T-helper 22 cell (primary cell): ENCODE measurements at places on chromosomes 5 and 9.

GRCh38 chr5:167785106-167785505, 506.3 kb upstream of the WWC1 start:
- no peak for DNase-seq

DNA sequence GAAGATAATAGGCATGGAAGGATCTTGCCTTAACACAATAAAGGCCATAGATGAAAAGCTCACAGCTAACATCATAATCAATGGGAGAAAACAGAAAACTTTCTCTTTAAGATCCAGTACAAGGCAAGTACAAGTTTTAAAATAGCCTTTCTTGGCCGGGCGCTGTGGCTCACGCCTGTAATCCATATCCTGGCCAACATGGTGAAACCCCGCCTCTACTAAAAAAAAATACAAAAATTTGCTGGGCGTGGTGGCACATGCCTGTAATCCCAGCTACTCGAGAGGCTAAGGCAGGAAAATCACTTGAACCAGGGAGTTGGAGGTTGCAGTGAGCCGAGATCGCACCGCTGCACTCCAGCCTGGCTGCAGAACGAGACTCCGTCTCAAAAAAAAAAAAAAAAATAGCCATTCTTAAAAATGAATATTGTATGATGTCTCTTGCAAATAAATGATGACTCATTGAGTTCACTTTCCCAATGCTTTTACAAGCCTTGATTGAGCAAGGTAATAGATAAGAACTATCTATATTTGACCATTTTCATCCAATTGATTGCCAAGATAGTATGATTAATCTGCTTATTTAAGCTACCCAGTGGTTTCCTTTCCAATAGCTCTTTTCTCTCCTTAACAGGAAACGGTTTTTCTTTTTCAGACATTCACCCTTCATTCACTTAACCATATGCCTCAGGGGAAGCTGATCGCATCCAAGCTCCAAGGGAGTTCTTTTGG, 15.8 kb downstream of the CCDC152 start:
- DNase-seq: no peak

GRCh38 chr5:122493091-122494021, 181.3 kb downstream of the SNCAIP start:
- DNase-seq: no peak

DNA sequence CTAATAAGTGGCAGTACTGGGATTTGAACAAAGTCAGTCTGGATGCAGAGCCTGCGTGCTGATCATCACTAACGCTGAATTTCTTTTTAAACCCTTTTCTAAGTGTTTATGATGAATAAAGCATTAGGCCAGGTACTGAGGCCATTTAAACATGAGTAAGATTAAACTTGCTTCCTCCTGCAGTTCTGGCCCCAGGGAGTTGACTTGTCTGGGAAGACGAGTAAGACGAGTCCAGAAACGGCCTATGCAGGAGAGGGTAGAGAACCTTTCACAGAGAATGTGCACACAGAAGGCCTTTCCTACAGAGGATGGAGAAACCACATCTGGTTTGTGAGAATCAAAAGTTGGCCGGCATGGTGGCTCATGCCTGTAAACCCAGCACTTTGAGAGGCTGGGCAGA, 42.9 kb downstream of the SPRY4 start:
- no peak for DNase-seq

DNA sequence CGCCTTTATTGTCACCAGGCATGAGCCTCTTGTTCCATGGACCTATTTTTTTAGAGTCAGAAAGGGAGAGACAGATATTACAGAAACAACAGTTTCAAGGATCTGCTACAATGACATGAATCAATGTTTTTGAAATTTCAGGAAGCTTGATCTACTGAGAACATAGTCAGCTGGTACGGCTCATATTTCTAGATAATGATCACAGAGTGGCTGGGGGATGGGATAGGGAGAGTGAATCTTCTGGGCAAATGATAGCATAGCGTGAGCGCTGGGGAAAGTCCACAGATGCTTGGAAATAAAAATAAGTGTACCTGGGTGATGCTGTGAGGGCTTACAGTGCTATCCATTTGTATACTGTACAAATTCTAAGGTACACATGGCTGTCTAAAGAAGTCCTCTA, 340.4 kb downstream of the EBF1 start:
- DNase-seq: no peak

DNA sequence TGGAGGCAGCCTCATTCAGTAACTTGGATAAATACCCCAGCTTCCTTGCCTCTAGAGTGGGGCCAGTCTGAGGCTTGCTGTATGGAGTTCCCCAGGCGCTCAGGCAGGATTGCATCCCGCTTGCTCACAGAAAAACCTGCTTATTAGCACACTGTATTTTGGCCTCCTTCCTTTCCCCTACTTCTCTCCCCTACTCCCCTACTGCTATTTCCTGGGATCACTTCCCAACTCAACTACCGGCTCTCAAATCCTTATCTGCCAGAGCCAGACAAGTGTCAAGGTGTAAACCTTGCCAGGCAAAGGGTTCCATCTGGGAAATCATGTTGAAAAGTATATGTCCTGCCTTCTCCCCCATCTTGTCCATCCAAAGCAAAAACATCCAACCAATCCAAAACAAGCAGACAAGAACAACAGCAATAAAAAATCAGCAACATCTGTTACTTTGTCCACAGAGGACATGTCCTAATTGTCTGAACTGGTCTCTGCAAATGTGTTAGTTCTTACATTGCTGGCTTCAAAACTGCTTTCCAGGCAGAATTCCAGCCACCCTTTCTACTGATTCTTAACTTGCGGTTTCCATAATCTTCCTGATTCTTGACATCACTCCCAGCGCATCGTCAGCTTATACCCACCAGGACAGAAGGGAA, 164.1 kb upstream of the SEMA6A start:
- DNase-seq: no peak

DNA sequence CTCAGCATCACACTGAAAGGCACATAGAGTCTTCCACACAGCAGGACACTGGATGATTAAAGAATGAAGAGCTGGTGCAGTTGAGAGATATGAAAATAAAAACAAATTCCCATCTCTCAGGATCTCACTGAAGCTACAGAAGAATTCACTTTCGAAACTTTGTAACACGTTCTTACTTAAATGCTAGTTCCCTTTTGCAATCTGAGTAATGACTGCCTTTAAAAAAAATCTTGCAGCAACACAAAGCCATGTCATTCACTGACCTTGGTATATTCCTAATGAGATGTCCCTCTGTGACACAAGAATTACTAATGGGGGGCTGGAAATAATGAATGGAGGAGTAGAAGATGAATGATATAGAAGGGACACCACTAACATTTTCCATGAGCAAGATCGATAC, 201.8 kb downstream of the GLIS3 start:
- DNase-seq: no peak

GRCh38 chr9:6968271-6968670, 210.5 kb downstream of the KDM4C start:
- DNase-seq: no peak

DNA sequence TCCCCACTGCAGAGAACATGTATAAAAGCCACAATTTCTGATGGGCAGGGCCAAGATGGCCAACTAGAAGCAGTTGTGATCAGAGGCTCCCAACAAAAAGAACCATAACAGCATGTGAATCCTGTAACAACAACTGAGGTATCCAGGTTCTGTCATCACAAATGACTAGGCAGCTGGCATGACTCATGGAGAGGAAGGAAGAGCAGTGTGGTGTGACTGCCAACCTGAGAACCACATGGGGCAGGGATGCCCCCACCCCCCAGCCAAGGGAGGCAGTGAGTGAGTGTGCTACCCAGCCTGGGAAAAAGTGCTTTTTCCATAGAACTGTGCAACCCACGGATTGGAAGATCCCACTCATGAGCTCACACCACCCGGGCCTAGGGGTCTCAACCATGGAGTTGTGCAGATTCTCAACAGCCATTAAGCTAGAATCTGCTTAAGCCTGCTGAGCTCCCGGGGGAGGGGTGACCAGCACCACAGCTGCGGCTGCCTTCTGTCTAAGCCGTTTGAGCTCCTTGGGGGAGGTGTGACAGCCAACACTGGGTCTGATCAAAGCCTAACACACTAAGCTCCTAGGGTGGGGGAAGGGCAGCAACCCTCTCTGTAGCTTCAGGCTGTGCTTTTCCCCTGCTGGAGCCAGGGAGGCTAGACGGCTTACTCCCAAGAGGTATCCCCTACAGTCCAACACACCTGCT, 80.1 kb upstream of the DMAC1 start:
- DNase-seq: no peak

GRCh38 chr5:170546282-170546681, 42.5 kb downstream of the KCNIP1 start:
- DNase-seq: no peak

- DNase-seq: no peak
These were observed 120.2 kb upstream of the SLC25A48 start for GRCh38 chr5:135714126-135714894.

DNA sequence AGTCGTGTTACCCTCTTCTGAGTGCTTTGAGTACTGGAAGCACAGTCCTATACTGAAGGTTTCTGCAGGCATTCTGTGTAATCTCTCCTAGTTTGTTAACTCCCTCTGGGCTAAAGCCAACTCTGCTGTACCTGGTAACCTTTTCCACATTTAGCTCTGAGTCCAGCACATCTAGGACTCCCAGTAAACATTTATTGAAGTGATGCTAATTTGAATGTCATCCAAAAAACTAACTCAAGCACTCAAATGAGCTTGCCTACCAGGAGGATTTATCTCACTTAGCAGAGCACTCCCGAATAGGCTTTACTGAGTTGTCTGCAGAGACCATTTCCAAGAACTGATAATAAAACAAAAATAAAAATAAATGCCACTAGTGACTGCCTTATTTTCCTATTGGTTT, 79.5 kb upstream of the NFIB start:
- no peak for DNase-seq

- no peak for DNase-seq
These were observed 11.6 kb upstream of the CRB2 start for GRCh38 chr9:123344192-123344949.

GRCh38 chr9:6355728-6356127, 27.6 kb downstream of the TPD52L3 start:
- DNase-seq: no peak

DNA sequence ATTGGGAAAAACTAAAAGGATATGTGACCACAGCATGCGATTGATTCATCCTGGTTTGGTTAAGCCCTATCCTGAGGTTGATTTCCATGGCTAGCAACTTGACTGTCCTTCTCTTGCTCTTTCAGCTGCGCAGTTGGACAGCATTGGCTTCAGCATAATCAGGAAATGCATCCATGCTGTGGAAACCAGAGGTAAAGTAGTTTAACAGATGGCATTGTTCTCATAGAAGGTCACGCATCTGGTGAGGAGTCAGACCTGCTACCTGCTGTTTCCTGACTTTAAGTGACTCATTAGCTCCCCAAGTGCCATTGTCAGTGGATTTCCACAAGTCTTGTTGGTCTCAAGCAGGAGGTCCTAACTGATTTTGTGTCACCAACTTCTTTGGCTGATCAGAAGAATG, 266.9 kb downstream of the ARHGAP26 start:
- DNase-seq: no peak

GRCh38 chr5:122304471-122305215, 7.4 kb upstream of the SNCAIP start:
- no peak for DNase-seq

GRCh38 chr9:124897570-124898460, 35.9 kb downstream of the ARPC5L start:
- no peak for DNase-seq

GRCh38 chr9:132849185-132849706, 28.8 kb downstream of the AK8 start:
- no peak for DNase-seq

DNA sequence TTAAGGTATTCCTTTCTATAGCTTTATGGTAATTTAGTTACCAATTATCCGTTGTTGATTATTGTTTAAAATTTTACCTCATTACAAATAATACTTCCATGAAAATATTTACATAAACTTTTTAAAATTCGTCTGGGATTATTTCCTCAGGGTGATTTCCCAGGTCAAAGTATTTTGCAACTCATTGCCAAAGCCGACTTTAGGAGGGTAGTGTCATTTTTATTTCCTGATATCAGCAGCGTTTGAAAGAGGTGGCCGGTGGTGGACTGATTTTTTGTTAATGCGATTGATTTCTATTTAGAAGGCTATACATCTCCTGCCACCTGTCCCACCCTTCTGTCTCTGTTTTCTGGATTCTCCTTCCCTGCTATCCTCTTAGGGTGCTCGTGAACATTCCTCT, 4.3 kb downstream of the ADAMTS16 start:
- DNase-seq: no peak

DNA sequence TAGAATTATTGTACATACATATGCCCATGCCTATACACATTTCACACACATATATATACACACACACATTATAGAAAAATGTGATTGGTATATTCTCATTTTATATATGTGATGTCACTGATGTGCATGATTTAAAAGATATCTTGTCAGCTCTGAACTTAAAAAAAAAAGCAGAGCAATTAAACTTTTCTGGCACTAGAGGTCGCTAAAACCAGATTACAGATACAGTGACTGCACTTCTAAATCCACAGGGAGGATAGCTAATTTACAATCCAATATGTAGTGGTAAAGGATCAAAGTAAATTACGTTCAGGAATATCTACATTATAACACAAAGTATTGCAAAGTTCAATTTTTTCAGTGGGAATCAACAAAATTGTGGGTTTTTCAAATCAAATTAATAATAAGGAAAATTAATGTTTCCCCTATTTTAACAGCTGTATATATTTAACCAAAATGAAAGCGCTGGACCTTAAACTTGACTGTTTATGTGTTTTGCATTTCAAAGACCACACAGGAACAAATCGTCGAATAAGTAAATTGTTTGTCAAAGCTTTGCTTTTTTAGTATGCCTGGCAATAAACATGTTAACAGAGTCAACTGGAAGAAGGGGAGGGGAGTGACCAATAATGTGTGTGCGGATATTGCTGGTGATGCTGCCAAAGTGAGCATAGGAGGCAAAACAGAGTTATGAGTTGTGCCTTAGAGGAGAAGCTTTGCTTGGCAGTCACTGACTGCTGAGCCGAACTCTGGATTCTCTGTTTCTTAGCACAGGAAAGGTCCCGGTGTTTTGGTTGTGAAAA, 1201.4 kb upstream of the C9orf72 start:
- DNase-seq: no peak

GRCh38 chr9:131432050-131432449, 38.2 kb downstream of the PRRC2B start:
- DNase-seq: no peak

GRCh38 chr9:86902991-86903733, 44.1 kb downstream of the GAS1 start:
- DNase-seq: no peak

DNA sequence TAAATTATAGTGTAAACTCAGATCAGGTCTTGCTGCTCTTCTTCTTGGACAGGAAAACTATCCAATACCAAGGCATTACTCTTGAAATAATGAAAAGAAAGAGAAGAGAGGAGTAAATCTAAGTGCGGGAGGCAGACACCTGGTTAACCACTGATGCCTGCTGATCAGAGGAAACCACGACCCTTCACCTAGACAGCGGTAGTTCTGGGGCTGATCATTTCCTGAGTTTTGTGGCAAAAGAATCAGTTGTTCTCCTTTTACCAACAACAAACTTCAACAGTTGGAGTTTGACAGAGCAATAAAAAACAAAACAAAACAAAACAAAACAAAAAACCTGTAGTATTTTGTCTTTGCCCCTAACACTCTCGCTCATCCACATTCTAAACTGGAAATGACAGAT, 3.0 kb downstream of the RLN1 start:
- peak; percentile 18 for DNase-seq

GRCh38 chr9:107471552-107471951, 18.0 kb downstream of the KLF4 start:
- DNase-seq: no peak

GRCh38 chr9:98989036-98990000, 45.6 kb downstream of the COL15A1 start:
- no peak for DNase-seq
